T-cell (primary cell): ENCODE measurements at places on chromosomes 5 and 9. TPM values are rescaled to one million over a fixed set of nuclear protein-coding genes. Genes with fewer than 3 reads are reported as not detected.

Gene SPAG8
- total RNA-seq: 3.8 TPM

Gene TMEM8B
- 7.1 TPM for total RNA-seq

Gene NEUROG1
- total RNA-seq: not detected

Gene TGFBI
- total RNA-seq: 5.1 TPM

Gene CCL27
- not detected for total RNA-seq

GRCh38 chr9:127723013-127723412 is 7.1 kb downstream of the TTC16 start:
- no peak for DNase-seq

GRCh38 chr5:8601831-8602354 is 732.9 kb downstream of the MTRR start:
- DNase-seq: no peak

DNA sequence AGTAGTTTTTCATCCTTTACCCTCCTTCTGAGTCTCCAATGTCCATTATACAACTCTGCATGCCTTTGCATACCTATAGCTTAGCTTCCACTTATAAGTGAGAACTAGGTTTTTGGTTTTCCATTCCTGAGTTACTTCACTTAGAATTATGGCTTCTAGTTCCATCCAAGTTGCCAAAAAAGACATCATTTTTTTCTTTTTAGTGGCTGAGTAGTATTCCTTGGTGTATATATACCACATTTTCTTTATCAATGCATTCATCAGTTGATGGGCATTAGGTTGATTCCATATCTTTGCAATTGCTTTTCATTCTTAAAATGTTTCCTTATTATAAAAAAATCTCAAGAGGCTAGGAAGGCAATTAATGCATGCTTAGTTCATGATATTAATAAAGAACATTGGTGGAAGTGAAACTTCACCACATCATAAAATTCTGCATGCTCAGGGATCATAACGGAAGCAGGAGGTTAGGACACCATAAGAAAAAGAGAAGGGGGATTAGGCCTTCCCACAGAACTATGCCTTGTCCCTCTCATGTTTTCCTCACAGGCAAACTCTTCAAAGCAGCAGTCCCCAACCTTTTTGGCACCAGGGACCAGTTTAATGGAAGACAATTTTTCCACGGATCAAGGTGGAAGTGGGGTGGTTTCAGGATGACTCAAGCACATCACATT is 105.2 kb downstream of the FRMD3 start:
- DNase-seq: no peak

- DNase-seq: no peak
These were observed 215.5 kb downstream of the PDZD2 start for GRCh38 chr5:31854181-31855133.

GRCh38 chr9:10538073-10538472 is 74.7 kb downstream of the PTPRD start:
- DNase-seq: no peak
